Substantia nigra (tissue), 51 donors: ENCODE measurements at places on chromosomes 3 and 15.

DNA sequence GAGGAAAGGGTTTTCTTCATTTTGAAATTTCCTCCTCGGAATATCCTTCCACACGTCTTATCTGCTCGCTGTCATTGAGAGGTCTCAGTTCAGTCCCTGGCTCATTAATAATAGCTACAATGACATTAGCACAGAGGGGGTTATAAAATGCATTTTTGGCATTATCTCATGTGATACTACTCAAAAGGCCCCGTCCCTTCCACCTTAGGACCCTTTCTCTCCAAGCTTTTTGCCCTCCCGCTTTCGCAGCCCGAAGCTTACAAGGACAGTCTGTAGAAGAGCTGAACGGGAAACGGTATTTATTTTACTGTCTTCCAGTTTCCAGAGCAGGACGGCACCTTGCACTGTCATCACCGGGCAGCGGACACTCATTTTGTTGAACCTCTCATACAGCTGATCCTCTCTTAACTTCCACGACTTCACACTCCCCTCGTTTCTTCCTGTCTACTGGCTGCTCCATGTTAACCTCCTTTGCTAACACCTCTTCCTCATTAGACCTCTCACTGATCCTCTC is 5.6 kb upstream of the PLEKHO2 start:
- DNase-seq, result no peak

DNA sequence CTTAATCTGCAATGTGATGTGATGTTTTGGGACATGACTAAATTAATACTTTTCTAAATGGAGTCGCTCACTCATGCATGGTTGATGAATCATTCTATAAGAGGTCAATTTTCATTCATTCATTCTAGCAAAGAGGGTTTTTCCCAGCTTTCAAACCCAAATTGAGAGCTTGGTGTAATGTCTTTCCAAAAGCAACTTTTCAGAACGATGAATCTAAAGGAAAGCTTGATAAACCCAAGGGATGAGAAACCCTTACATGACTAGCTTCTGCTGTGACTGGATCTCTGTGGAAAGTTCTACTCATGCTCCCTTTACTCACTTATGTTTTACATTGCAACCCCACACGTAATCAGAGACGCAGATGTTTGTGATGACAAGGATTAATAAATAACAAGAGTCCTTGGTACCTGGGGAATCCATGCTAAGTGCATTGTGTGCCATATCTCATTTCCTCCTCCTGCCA is 47.7 kb downstream of the PDZRN3 start:
- DNase-seq, result no peak

DNA sequence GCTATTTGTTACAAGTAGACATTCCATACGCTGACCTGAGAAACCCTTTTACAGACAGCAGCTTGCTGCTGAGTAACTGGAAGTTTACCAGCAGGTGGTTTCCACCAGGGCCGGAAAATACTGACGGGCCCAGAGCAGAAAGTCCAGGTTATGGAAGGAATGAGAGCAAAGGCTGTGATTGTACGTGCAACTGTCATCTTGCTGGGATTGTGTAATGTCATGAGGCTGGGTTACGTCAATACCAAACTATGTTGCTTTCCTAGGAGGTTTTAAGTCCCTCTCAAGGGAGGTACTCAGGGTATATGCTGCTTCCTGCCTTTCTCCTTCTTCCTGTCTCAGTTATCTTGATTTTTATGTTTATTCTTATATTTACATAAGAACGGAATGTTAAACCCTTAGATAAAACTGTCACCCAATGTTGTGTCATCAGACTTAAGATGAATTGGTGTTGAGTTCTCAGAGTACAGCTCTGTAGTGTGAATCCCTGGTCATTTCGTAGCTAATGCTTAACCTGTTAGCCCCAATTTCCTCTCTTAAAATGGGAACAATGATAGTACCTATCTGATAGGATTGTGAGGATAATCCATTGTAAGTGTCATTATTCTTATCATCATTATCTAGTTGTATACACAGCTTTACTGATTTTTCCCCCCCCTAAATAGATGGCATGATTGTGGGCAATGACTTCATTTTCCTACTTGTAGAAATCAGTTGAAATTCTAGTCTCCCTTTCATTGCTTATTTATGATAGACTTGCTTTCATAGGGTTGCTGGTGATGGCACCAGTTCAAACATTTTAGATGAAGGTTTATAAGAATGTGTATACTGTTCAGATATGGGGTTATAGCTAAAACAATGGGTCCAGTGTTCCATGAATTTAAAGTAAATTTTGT is 101.4 kb downstream of the FNDC3B start:
- DNase-seq, result no peak

DNA sequence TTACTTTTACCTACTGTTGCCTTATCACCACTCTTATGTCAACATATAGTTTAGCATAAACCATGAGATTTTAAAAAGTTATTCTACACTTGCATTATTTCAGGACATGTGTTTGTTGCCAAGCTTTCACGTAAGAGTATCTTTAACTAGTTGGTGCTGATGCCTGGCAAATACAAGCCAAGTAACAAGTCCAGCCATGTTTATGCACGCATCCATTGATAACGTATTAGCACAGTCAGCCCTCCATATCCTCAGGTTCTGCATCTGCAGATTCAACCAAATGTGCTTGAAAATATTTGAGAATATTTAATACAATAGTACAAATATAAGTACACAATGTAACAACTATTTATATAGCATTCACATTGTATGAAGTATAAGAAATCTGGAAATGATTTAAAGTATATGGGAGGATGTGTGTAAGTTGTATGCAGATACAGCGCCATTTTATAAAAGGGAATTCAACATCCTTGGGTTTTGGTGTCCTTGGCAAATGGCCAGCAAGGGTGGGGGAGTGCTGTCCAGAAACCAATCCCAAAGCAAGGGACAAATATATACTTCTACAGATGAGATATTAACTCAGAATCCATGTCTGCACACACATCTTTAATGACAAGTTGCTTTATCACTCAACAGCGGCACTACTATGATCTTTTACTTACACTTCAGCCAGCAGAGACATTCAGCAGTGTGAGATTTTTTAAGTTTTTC is 8.7 kb upstream of the SETD5 start:
- no peak for DNase-seq

DNA sequence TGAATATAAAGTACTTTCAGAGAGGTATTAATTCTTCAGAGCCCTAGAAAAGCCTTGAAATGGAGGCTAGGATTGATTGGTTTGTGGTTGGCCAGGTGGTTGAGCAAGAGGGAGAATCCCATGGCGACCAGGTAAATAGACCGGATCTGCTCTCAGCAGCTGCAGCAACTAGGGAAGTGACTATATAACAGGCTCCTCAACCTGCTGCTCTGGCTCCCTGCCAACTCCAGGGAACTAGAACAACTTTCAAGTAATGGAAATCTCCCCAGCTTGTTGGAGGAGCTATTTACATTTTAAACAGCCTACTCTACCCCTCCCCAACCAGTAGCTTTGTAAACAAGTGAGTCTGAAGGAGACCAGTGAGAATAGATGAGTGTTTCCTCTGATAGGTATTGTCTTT is 121.8 kb upstream of the CADM2 start:
- no peak for DNase-seq

- DNase-seq, result peak; percentile 55
Measured at GRCh38 chr3:12870942-12871341, 29.6 kb upstream of the RPL32 start.

- DNase-seq, result no peak
Measured at GRCh38 chr3:73271-73670, 123.3 kb upstream of the CHL1 start.

GRCh38 chr15:66751579-66751978 is 49.5 kb downstream of the SMAD6 start:
- DNase-seq, result no peak

DNA sequence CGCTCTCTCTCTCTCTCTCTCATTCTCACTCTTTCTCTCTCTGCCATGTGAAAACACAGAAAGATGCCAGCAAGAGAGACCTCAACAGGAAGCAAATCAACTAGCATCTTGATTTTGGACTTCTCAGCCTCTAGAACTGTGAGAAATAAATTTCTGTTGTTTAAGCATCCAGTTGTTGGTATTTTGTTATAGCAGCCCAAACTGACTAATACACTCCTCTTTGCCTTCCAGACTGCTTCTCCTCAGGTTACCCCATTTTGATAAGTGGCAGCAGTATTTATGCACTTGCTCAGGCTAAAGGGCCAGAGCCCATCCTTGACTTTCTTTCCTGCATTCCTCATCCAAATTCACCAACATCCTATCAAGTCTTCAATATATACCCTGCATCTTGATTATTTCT is 76.6 kb upstream of the NANOGP8 start:
- DNase-seq, result no peak

DNA sequence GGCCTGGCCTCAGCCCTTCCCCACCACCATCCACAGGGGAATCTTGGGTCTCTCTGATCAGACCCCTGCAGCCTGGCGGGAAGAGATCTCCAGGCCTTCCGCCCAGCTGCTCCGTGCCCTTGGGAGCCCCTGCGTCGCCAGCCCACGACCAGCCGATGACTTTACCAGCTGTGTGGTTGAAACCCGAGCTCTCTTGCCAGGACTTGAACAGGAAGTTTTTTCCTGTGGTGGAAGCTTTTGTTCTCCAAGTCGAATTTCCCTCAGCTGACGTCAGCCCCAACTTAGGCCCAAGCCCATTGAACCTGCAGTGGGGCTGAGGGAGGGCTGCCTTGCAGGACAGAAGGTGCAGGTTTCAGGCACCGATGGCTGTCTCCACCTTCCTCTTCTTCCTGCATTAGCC is 51.7 kb upstream of the SMAD3 start:
- no peak for DNase-seq

DNA sequence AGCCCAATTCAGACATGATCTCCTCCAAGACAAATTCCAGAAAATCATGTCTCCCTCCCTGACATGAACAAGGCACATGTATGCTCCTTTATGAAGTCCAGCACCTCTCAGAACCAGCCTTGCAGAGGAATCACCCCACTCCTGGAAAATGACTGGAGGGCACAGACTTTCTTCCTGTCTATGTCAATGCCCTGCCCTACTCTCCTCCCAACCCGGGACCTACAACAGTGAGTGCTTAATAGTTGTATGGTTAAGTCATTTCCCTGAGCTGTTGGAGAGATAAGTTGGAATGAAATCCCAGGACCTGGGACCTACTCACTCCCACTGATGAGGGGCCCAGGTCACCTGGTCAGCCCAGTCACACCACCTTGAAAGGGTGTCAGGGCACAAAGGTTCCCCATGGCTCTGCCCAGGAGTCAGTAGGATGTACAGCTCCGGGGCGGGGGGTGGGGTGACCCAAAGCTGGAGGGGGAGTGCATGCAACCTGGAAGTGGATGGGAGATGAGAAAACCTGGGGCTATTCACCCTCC is 80.1 kb upstream of the HERC1 start:
- DNase-seq, result no peak

GRCh38 chr3:61771976-61772375 is 210.6 kb downstream of the PTPRG start:
- DNase-seq, result no peak

GRCh38 chr3:99891610-99892285 is 74.1 kb downstream of the CMSS1 start:
- DNase-seq, result no peak

DNA sequence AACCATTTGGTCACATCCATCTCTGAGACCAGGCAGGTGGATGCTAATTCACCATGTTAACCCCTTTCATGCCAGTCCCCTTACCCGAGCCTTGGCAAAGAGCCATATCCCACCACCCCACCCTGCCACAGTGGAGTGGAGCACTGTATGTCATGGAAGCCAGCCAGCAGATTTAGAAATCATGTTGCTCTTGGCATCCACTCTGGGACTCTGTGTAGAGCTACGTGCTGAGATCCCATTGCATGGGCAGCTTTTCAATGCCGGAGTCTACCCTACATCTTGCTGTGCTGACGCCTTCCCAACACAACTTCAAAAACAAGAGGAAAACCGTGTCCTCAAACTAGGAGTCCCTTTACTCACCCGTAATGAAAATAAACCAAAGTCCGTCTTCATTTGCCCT is 131.0 kb downstream of the NTRK3 start:
- DNase-seq, result no peak

GRCh38 chr3:187169231-187169960 is 27.9 kb upstream of the RTP1 start:
- DNase-seq, result no peak

DNA sequence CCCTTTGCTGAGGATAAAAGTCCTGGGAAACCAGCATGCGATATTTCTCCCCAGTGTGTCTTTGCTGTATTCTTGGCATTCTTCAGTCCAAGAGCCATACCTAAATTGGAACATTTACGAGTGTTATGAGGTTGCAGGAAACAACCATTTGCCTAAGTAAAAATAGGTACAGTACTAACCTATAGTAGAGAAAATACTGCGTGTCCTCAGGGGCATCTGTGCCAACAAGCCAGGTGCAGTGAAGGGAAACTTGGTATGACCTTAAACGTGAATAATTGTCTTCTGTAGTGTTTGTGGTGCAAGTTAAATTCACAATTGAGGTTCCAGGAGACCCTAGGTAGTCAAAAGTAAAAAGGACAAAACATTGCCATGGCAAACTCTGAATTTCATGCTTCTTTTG is 12.2 kb downstream of the IL5RA start:
- no peak for DNase-seq

DNA sequence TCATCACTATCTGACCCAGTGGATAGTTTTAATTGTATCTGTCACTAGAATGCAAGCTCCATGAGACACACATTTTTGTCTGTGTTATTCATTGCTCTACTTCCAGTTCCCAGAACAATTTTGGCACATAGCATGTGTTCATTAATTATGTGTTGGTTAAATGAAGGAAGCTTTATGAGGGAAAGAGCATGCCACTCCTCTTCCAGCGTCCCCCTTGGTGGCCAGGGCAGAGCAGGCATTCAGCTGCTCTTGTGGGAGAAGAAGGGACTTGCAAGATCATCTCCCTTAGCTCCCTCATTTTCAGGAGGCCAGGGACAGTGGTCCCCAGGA is 489 bp upstream of the GALNT15 start:
- no peak for DNase-seq

GRCh38 chr15:68417051-68417450 is 14.9 kb downstream of the ITGA11 start:
- DNase-seq, result no peak

DNA sequence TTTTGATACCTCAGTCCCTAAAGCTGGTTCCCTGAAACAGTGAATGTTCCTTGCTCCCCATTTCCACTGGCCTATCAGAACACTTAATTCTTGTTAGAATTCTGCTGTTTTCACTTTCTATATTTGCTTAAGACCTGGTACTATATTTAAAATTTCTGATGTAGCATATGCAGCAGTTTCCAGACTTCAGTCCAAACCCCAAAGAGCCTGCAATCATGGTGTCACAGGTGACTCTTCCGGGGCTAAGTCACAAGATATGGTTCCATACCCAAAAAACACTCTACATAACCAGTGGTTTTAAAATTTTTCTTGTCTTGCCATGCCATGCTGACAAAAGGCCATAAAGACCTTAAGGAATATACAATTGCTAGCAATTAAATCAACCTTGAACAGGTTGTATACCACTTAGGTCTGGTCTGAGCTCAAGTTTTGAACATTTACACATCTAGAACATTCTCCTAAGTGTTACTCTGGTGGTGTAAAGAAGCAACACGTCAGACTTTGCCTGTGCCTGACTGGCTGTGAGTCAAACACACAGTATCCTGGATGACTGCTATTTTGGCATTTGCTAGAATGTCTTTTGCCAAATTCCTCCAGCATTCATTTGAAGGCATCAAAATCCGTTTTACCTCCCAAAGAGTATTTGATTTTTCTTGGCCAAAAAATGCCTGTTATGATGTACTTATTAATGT is 160.0 kb downstream of the FRMD5 start:
- no peak for DNase-seq

- DNase-seq, result no peak
Measured at GRCh38 chr3:123371426-123371825, 77.5 kb downstream of the ADCY5 start.
